Activated T-cell treated with anti-CD3 and anti-CD28 coated beads for 4 hours (primary cell): ENCODE measurements at places on chromosomes 4 and X.

DNA sequence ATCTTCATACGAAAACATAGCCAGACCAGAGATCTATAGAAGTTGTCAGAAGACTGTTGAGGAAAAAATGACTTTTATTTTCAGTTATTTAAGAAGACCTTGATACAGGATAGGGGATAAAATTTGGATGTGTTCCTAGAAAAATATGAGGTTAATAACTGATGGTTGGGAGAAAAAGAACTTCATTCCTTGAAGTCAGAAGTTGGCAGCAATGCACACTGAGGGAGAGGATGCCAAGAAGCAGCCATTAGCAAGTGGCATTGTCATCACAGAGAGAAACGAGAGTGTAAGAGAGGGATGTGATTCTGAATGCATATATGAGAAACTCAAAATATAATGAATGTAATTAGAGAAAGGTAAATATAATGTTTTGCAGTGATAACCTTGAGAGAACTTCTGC, 382.1 kb upstream of the EPHA5 start:
- DNase-seq = no peak

GRCh38 chrX:45824471-45824870, 623.8 kb upstream of the DIPK2B start:
- peak; percentile 49 for DNase-seq

GRCh38 chr4:153759407-153760316, at the start of gene RNF175:
Gene RNF175, minus strand, starts transcription at chr4:153760024. Its CDS starts 162 bp downstream, at chr4:153759862.
- no peak for DNase-seq

GRCh38 chrX:40169193-40170101, 71.7 kb upstream of the BCOR start:
- peak; percentile 69 for DNase-seq

DNA sequence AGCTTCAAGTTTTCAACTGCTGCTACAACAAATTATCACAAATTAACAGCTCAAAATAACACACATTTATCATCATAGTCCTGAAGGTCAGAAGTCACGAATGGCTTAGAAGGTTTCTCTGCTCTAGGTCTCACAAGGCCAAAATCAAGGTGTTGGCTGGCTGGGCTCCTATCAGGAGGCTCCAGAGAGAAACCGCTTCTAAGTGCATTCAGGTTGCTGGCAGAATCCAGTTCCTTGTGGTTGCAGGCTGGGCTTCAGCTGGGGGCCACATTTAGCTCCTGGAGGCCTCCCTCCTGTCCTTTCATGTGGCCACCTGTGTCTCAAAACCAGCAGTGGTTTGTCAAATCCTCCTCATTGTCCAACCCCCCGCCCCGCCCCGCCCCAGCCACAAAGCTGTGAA, 15.4 kb downstream of the MRFAP1 start:
- DNase-seq = no peak

DNA sequence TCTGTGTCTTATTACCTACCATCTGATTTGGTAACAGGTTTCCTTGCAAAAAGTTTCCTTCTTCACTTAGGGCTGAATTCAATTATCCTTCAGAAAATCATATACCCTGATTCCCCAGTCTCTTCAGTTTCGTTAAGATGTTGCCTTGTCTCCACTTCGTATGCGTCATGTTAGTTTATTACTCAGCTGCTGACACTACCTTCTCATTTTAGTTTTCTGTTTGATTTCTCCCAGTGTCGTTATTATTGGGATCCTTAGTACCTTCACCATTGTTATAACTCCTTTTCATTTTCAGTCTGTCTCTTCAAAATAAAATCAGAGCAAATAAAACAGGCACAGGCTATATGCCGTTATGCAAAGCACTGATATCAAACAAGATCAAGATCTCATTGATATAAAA, 87.5 kb upstream of the RBPJ start:
- DNase-seq = no peak

GRCh38 chr4:137370679-137371078, 161.6 kb downstream of the PCDH18 start:
- DNase-seq = no peak

- DNase-seq = no peak
These were observed 92.7 kb downstream of the SYNPO2 start for GRCh38 chr4:118981171-118981838.

DNA sequence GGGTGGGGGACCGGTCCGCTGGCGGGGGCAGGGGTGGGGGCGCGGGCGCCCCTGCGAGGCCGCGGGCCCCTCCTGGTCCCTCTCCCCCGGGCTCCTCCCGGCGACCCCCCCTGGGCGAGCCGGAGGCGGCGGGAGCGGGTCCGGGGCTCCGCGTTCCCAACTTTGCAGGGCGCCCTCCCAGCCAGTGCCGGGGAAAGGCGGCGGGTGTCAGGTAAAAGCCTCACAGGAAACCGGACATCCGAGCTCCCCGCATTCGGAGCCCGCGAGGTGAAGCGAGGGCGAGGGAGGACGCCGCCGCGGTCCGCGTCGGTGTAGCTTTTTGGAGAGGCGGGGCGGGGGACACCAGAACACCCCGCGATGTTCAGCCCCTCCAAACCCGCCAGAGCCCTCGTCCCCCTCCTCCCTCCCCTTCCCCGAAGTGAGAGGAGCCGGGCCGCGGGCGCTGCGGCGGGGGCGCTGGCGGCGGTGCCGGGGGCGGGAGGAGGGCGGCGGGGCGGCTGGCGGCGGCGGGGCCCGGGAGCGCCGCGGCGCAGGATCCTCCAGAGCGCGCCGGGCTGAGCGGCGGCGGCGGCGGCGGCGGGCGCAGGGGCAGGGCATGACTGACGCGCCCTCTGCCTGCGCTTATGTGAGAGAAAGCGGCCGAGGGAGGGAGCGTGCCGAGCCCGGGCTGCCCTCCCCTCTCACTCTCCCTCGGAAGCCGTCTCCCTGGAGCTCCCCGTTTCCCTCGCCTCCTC, at the start of gene VEGFC:
Gene VEGFC, minus strand, starts transcription at position 597 of the 734 bp plus-strand sequence. CDS start 611 bp downstream, outside the sequence.
- DNase-seq = no peak

GRCh38 chr4:138952411-138952810, 63.2 kb upstream of the NOCT start:
- DNase-seq = no peak

GRCh38 chr4:52606040-52606439, 53.1 kb downstream of the USP46 start:
- DNase-seq = no peak

- DNase-seq = no peak
These were observed 132.1 kb downstream of the NSUN7 start for GRCh38 chr4:40881851-40882250.

DNA sequence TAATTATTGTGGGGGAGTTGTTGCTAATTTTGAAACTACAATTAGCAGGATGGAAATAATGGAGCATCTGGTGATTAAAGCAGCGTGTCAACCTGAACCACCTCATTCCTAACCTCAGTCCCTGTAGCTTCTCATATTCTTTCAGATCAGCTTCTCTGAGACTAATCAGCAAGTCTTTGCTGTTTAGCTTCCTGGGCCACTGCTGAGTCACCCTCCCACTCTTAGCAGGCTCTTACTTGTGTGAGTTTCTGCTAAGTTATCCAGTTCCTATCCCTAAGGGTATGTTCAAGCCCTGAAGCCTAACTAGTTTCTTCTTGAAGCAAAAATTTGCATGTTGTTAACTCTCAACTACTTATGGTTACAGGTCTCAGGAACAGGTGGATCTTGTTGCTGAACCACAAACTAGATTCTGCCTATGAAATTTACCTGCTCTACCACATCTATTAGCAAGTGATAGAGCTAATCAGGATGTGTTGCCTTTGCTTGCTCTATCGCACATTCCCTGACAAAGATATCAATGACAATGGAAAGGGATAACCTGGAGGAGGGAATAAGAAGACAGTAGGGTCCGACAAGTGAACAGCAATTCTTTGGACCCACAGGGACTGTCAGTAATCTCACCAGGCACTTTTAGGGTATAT, 134.2 kb downstream of the EIF4E start:
- no peak for DNase-seq

GRCh38 chrX:65601530-65602220, 65.8 kb upstream of the MSN start:
- DNase-seq = no peak

- DNase-seq = no peak
These were observed 212.7 kb downstream of the CENPC start for GRCh38 chr4:67332627-67333026.

DNA sequence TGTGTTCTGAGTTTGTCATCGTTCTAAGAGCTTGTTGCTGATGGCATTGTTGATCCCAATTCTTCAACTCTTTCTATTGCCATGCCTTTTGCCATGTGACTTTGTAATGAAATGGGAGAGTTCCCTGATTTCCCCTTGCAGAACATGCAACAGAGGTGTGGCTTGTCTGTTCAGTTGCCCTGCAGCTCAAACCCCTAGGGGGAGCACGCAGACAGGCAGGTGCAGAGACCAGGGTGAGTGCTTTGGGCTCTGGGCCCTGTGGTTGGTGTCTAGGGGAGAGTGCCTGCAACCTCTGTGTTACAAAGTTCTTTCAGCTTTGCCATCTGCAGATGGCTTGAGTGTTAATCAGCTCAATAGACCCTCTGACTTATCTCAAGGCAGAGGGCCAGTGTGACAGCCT, 332.7 kb downstream of the MID1IP1 start:
- no peak for DNase-seq

- no peak for DNase-seq
These were observed 1.5 kb downstream of the USP51 start for GRCh38 chrX:55488006-55488592.

GRCh38 chr4:85870298-85871083, 395.5 kb downstream of the ARHGAP24 start:
- DNase-seq = no peak

GRCh38 chrX:97846718-97847237, 963.1 kb downstream of the RPA4 start:
- no peak for DNase-seq
